CD4-positive, alpha-beta memory T cell (primary cell): ENCODE measurements at places on chromosomes 2 and 18. TPM values are rescaled to one million over a fixed set of nuclear protein-coding genes. Genes with fewer than 3 reads are reported as not detected.

Gene HOXD13
- total RNA-seq, result not detected

DNA sequence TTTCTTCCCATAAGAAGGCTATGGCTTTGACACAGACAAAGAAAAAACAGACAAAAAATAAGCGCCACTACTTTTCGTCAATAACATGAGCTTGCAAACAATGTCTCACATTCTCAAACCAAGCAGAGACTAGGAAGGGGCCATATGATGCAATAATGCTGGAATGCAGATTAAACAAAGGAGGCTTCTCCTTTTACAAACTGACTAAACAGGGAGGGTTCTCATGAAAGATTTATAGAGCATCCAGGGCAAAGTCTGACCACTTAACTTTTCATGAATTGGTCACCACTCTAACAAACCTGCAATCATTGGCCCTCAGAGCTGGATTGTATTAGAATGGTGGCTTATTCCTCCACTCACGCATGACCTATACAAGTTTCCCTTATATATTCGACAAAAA is 663.3 kb upstream of the CHAC2 start:
- H3K36me3 ChIP-seq, result no peaks in the 10 kb centered on the region
- no peak overlapping the region for H3K4me3 ChIP-seq
- no peak for DNase-seq
- no peak overlapping the region for H3K27ac ChIP-seq
- no peaks in the 10 kb centered on the region for H3K4me1 ChIP-seq

DNA sequence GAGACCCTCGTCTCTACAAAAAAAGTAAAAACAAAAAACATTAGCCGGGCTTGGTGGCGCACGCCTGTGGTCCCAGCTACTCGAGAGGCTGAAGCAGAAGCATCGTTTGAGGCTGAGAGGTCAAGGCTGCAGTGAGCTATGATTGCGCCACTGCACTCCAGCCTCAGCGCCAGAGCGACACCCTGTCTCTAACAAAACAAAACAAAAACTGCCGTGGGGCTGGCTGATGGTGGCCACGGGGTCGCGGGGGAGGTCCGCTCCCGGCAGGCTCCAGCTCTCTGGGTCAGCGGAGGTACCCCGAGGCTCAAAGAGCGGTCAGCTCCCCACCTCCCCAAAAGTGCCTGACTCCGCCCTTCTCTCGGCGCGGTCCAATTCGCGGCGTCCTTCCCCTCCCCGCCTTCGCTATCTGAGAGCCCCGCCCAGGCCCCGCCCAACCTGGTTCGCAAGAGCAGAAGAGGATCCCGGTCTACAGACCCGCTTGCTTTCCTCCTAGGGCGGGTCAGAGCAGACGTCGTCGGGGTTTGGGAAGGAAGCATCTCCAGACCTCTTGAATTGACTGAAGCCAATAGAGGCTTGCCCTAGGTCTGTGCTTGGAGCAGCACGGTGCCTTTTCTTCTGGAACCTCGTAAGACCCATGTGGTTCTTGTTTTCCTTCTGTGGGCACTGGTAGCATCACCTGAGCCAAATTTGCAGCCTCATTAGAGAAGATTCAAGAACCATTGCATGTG is 7.8 kb downstream of the RAX start:
- no peaks in the 10 kb centered on the region for H3K36me3 ChIP-seq
- no peak overlapping the region for H3K4me3 ChIP-seq
- H3K27ac ChIP-seq, result no peak overlapping the region
- DNase-seq, result no peak
- H3K4me1 ChIP-seq, result peaks cover 24% of the 10 kb centered on the region

Gene MIB1
- total RNA-seq, result 37.6 TPM

GRCh38 chr2:134819334-134819733 is 19.1 kb upstream of the ACMSD start:
- DNase-seq, result no peak
- H3K27me3 ChIP-seq, result no peaks in the 10 kb centered on the region
- no peak overlapping the region for H3K27ac ChIP-seq

Gene UGT1A4
- not detected for total RNA-seq

GRCh38 chr2:37575780-37576179 is 95.7 kb downstream of the CDC42EP3 start:
- H3K27me3 ChIP-seq, result no peaks in the 10 kb centered on the region
- no peak for DNase-seq
- H3K36me3 ChIP-seq, result no peaks in the 10 kb centered on the region
- H3K27ac ChIP-seq, result no peak overlapping the region
- H3K4me1 ChIP-seq, result no peaks in the 10 kb centered on the region

GRCh38 chr2:37634914-37635503 is 36.4 kb downstream of the CDC42EP3 start:
- no peak for DNase-seq
- H3K4me3 ChIP-seq, result no peak overlapping the region
- no peaks in the 10 kb centered on the region for H3K36me3 ChIP-seq
- no peaks in the 10 kb centered on the region for H3K27me3 ChIP-seq
- H3K4me1 ChIP-seq, result peaks cover 83% of the 10 kb centered on the region
- H3K27ac ChIP-seq, result peak overlapping the region; percentile 72

DNA sequence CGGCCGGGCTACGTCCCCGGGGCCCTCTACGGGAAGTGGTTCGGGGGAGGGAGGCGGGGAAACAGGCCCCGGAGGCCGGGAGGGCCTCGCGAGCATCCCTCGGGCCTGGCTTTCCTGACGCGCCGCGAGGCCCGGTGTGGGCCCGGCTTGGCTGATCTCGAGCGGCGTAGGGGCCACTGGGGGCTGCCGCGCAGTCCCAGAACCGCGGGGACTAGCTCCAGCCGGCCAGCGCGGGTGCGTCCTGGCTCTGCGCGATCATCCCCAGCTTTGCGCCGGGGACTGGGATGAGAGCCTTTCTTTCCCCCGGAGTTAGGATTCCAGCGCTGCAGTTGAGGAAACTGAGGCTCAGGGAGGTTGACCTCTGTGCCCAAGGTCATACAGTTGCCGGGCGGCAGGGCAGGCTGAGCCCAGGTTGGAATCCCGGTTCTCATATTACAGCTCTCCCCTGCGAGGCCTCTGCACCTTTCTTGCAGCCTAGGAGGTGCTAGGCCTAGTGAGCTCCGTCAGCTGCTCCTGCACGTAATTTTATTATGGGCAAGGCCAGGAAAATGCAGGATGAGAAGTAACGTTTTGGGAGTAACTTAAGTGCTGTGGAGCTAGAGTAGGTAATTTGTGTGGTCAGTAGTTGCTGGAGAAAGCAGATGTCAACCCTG is 501 bp downstream of the LPIN1 start:
- H3K36me3 ChIP-seq, result no peaks in the 10 kb centered on the region
- peak overlapping the region; percentile 73 for H3K27ac ChIP-seq

Gene SKOR2
- total RNA-seq, result not detected
